ENCODE measurements at places on chromosomes 3 and 15.
A peak's percentile ranks its signal among the peaks of the same experiment; 100 is the strongest.

DNA sequence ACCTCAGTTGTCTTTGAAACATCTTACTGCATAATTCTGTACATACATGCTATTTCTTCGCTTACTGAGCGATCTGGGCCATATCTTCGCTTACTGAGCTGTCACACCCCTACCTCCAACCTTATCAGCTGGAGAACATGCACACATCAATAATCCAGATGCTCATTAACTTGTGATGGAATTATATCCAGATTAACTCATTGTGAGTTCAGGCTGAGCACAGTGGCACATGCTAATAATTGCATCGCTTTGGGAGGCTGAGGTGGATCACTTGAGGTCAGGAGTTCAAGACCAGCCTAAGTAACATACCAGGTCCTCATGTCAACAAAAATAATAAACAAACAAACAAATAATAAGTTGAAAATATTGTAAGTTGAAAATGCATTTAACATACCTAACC, 19.3 kb upstream of the ANXA2 start:
- no peak for DNase-seq

GRCh38 chr3:129758785-129759320, 134.7 kb downstream of the TMCC1 start:
- no peak for DNase-seq

DNA sequence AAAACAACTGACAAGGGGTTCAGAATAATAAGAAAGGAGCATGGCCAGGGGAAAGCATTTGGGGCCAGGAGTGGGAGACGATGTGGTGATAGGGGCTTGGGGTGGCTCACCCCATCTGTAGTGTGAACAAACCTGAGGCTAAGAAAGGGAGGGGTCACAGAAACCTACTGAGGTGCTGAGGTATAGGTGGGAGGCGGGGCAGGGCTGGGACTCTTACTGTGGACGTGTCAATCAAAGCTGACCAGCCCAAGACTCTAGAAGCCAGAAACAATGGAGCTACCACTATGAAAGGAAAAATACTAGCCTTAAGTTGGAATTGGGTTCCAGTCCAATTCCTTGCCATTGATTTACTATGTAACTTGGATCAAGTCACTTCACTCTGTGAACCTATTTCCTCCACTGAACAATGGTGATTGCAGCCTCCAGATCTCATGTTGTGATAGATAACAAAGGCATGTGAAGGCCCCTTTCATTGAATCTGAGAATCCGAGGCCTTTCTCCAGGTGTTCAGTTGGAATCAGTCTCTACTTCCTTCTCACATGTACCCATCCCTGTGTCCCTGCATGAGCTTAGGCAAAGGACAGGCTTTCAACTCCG, 260.9 kb upstream of the HES1 start:
- no peak for DNase-seq

DNA sequence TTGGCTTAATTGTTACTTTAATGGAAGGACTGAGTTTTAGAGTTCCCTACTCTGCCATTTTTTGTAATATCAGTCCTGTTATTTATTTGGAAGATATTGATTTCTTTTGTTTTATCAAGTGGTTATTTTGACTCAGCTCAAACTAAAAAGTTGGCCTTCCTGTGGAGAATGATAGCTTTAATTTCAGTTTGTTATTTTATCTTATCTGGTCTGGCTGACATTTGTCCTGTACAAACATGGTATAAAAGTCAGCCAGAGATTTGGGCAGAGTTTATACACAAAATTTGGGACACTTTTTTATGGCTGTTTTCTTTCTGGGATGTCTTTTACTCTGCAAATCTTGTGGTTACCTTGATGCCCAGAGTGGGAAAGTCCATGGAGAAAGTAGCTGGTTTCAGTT, 41.4 kb upstream of the DNAJC19 start:
- DNase-seq, result no peak

GRCh38 chr3:59482684-59483083, 432.9 kb upstream of the CFAP20DC start:
- peak; percentile 20 for DNase-seq

DNA sequence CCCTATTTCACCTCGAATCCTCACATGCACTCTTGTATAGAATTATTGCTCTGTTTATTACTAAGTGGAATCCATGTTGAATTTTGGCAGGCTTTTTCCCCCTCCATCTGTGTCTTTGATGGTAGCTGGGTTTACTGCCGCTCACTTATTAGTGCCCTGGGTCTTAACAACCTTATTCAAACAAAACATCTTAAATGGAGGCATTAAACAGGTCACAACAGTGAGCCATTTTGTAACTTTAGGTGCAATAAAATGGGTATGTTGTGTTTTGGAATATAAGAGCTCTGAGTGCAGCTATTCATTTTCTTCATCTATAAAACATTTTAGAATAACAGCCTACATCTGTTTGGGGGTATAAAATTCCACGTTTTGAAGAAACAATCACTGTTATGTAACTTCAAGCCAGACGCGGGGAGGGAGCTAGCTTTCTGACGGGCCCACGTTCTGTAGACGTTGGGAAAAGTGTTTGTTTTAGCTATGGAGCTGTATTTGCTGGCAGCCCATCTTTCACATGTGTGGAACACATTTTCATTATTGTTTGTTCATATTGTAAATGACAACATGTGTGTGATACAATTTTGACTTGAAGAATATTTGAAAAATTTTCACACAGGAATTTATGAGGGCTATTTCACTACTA, 122.0 kb downstream of the SLC25A26 start:
- no peak for DNase-seq

- DNase-seq, result no peak
These were observed 10.8 kb upstream of the ATP13A5 start for GRCh38 chr3:193389335-193389734.

DNA sequence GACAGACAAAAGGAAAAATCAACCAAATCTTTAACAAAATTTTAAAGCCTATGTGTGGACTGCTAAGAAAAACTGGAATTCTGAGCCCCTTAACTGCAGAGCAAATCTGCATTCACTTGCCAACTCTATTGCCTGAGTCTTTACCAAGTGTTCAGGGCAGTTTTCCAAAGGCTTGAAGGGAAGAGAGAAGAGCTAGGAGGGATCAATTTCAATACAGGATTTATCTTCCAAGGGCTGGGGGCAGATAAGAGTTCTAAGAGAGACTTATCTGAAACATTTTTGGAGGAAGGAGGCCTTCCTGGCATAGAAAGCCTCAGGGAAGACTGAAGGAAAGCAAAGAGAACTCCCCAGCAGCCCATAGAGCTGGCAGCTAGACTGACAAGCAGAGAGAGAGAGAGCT, 31.4 kb upstream of the LSAMP start:
- no peak for DNase-seq

GRCh38 chr3:127027061-127027735, 44.3 kb downstream of the PLXNA1 start:
- no peak for DNase-seq

- DNase-seq, result no peak
These were observed 2.3 kb downstream of the SH3BP5 start for GRCh38 chr3:15330031-15330596.

GRCh38 chr3:36649125-36649524, 115.2 kb downstream of the DCLK3 start:
- no peak for DNase-seq

GRCh38 chr15:28904003-28904402, 18.2 kb downstream of the APBA2 start:
- no peak for DNase-seq

GRCh38 chr15:38050529-38051448, 116.3 kb downstream of the TMCO5A start:
- no peak for DNase-seq

DNA sequence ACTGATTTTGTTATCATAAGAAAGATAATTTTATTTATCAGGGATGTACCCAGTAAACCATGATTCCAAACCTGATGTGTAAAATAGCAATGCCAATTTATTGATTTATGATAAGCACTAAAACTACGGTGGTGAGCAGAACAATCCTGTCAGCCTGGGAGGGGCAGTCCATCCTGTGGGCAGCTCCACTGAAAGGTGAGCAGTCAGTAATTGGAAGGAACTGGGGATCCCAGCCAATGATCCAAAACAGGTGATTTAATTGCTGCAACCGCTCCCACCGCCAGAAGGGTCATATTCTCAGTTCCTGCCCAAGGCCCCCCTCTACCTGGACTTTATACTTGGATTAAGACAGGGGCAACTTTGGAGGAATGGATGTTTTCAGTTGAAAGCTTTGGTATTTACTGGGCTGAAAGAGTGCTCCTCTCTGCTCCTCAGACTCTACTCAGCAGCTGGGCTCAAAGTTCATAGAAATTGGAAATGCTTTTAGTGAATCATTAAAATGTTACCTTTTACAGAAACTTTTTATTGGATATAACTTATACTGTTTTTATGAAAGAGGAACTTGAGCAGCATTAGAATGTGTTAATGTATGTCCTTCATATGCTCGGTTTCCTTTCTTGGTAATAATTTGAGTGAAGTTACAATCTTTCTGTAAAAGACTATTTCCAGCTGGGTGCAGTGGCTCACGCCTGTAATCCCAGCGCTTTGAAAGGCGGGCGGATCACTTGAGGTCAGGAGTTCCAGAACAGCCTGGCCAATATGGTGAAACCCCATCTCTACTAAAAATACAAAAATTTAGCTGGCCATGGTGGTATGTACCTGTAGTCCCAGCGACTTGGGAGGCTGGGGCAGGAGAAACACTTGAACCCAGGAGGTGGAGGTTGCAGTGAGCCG, 198.6 kb upstream of the IL12A start:
- no peak for DNase-seq

- no peak for DNase-seq
These were observed 26.3 kb upstream of the GOLGA6C start for GRCh38 chr15:75231836-75232235.

DNA sequence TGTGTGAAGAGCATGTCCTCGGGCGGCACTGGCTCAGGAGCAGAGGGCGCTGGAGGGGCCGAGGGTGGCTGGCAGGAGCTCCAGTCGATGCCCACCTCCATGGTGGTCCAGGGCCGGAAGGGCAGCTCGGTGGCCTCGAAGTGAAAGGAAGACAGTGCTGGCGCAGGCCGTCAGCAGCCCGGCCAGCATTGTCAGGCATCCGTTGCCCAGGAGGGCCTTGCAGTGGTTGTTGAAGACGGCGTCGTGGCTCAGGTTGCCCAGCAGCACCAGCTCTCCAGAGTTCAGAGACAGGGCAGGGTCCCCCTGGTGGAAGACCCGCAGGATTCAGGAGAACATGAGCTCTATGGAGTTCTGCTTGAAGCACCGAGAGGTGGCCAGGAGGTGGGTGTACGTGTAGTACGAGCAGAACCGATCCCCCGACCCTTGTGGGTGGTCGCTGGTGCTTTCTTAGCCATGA, 16.5 kb upstream of the SIAH2 start:
- no peak for DNase-seq

DNA sequence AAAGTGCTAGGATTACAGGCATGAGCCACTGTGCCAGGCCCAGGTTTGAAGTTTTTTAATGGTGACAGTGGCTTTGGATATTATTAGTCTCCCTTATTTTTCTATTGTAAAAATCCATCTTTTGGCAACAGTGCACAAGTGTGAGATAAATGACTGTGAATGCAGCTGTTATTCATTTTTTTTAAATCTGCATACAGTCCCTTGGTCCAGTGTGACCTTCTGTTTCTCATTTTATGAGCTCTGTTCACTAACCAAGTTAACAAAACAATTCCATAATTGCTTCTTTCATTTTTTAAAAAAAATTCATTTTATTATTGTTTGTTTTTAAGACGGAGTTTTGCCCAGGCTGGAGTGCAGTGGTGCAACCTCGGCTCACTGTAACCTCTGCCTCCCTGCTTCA, 381.8 kb downstream of the NAALADL2 start:
- no peak for DNase-seq

GRCh38 chr15:80494351-80494751, 90.2 kb downstream of the ARNT2 start:
- DNase-seq, result no peak

- no peak for DNase-seq
These were observed 3.6 kb downstream of the ZBED2 start for GRCh38 chr3:111591555-111591954.

GRCh38 chr3:119716998-119717397, 14.2 kb downstream of the CFAP91 start:
- no peak for DNase-seq

GRCh38 chr3:36679384-36680200, 84.8 kb downstream of the DCLK3 start:
- DNase-seq, result no peak

DNA sequence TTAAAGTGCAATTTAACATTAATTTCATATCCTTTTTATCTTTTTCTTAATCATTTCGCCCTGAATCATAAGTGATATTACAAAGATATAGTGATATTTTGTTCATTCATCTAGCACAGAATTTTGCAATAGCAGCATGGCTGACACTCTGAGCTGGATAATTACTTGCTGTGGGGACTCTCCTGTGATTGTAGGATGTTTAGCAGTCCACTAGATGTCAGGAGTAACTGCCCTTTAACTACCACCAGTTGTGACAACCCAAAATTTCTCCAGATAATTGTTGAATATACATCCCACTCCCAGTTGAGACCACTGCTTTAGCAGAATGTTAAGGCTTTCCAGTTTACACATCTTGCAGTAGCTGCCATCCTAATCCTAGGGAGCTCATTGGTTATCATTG, 196.8 kb upstream of the MBNL1 start:
- peak; percentile 63 for DNase-seq

DNA sequence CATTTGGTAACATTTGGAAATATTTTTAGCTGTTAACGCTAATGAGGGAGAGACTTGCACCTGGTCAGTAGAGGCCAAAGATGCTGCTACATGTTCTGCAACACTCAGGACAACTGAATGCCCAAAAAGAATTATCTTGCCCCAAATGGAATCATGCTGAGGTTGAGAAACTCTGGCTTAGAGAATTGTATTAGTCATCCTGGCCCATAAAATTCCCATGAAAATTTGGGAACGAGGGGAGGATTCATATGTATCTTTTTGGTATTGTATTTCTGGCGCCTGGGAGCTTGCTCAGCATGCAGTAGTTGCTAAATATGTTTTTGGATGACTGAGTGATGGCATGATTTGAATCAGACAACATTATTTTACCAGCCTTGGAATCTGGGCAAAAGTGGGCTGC, 59.9 kb downstream of the CHL1 start:
- DNase-seq, result no peak

GRCh38 chr15:66306381-66306780, 13.0 kb downstream of the DIS3L start:
- DNase-seq, result no peak

GRCh38 chr15:31255732-31256377, 70.8 kb upstream of the KLF13 start:
- no peak for DNase-seq

DNA sequence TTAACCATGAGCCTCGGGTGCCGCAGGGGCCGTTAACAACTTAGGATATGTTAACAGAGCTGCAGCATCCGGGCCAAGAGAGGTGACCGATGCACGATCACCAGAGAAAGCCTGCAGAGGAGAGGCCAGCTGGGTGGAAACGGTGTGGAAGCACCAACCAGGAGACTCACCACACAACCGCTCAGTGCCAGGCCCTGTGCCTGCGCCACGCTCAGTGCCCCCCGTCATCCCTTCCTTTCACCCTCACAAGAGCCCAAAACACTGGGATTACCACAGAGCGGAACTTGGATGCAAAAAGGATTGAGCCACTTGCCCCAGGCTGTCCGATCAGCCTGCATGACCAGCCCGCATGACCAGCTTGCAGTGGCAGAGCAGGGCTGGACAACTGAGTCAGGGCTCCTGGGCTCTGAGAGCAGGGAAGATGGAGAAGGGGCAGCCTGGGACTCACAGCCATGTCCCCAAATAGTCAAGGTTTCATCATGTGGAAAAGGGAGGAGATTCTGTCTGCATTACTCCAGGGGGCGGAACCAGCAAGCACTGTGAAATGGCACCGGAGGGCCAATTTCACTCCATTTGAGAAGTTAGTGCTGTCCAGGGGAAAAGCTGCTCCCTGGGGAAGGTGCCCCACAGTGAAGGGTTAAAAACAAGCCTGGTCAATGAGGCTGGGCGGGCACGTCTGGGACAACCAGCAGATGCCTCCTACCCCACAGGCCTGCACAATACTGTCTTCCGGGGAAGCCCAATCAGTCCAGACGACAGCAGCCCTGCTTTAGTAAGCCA, 156.8 kb downstream of the ATP10A start:
- no peak for DNase-seq
